ENCODE measurements at places on chromosomes 16 and 17.

- no peak for DNase-seq
Observed at GRCh38 chr16:79316004-79316458, 284.5 kb downstream of the MAF start.

- DNase-seq: no peak
Observed at GRCh38 chr16:76926595-76926994, 264.4 kb upstream of the MON1B start.

DNA sequence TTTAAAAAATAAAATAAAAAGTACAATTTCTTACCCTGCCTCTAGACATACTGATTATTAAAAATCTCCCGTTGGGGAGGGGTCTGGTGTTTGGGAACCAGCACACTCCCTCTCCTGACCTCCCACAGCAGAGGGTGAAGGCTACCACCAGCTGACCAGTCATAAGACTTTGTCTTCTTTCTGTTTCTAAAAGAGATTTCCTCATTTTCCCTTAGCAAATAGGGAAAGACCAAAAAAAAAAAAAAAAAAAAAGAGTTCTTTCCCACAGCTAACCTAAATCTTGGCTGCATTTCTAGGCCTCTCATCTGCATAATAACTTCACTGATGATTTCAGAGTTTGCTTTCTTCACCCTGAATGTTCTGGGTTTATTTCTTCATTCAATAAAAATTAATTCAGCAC is 30.3 kb downstream of the CDK5RAP3 start:
- DNase-seq: no peak

GRCh38 chr16:17228708-17229055 is 242.1 kb downstream of the XYLT1 start:
- DNase-seq: no peak

DNA sequence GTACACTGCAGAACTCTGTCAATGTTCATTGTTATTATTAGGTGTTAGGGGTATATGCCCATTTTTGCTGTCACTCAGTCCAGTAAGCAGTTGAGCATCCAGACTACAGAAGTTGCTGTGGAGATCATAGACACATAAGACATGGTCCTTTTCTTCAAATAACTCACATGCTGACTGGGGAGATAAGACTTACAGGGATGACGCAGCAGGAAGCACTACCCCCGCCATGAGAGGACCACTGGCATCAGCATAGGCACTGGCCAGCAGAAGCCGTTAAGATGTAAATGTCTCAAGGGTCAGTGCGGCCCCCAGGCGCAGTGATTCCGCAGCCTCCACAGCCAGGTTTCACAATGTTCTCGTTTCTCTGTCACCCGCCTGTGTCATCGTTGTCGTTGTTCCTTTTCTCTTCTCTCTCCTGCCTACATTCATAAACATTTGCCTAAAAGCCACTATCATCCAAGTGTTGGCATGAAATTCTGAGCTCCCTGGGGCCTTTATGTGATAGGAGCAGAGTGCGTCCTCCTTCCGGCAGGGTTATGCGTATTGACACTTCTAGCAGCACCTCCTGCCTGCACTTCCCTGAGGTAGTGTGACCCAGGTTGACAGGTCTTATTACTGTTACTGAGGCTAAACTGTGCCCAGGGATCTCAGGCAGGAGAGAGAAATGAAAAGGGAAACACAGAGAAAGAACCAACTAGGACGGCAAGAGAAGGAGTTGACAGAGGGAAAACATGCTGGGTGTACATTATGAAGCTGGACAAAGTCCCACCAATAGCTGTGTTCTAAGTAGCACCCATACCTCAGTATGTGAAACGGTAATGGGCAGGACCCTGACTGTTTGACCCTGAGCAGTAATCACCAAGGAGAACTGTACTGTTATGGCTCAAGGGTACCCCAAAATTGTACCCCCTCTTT is 17.9 kb downstream of the TANGO6 start:
- DNase-seq: no peak

- DNase-seq: no peak
Observed at GRCh38 chr16:46918905-46919792, 35.0 kb downstream of the GPT2 start.

DNA sequence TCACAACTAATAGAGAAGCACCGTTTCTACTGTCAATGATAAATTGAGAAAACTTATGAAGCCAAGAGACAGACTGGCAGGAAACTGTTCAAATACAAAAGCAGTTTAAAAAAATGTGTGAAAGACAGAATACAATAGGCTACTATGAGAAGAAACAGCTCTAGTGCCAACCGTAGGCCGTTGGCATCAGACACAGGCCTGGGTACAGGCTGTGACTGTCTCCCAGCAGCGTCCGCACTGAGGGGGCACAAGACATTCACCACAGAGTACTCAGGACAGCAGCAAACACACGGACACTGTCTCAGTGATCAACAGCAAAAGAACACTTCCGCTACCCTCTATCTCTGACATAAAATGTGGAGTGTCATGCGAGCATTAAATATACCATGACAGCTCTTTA is 7.8 kb upstream of the C1QBP start:
- no peak for DNase-seq

DNA sequence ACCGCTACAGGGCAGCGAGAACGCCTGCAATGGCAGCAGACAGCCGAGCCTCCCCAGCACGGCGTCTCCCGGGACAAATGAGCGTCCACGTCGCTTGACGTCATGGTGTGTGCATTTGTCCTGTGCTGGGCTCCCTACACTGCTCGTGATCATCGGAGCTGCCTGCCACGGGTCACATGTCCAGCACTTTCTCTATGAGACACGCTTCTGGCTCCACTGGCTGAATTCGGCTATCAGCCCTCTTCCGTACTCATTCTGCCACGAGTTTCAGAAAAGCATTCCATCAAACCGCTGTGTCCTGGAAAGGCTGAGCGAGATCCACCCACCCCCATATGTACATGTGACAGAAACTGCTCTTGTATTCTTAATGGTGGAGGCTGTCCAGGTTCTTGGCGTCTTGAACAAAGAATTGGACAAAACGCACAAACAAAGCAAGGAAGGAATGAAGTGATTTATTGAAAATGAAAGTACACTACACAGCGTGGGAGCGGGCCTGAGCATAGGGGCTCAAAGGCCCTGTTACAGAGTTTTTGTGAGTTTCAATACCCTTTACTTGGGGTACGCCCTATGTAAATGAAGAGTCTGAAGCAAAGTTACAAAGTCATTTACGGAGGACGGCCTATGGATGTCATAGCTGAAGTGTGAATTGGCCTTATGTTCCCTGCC is 28.5 kb upstream of the SHCBP1 start:
- no peak for DNase-seq

DNA sequence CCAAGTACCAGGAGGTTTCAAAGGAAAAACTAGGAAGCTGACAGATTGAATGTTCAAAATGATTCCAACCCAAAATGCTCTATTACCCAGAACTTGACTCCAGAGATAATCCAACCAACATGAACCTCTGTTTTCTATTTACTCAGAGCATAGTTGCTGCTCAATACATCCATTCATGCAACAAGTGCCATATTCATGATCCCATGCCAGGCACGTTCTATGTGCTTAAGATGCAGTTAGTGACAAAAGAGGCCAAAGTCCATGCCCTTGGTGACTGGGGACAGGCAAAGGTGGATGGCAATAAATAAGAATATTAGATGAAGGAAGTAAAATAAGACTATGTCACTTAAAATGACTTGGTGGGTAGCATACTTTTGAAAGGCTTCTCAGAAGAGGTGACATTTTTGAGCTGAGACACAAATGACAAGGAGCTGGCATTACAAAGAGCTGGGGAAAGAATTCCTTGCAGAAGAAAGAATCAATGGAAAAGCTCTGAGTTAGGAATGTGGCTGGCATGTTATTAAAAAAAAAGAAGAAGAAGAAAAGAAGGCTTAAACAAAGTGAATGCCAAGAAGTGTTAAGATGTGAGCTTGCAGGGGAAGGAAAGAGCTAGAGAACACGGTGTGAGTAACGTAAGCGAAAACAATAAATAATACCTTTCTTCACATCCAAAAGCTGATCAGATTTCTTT is 34.5 kb downstream of the TOX3 start:
- no peak for DNase-seq

GRCh38 chr17:983921-984320 is 4.3 kb upstream of the NXN start:
- no peak for DNase-seq

DNA sequence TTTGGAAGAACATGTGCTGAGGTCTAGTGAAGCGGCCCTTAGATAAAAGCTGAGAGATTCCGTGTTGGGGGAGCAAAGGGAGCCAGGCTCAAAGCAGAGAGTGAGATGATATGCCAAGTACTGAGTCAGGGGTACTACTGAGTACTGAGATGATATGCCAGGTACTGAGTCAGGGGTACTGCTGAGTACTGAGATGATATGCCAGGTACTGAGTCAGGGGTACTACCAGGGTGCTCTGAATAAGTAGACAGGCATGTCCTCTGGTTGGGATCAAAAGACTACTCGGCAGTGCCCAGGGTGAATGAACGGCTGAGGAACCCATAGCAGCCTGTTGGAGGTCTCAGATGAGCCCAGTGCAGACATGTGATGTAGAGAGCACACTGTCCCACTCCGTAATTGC is 239.0 kb downstream of the SOX9 start:
- DNase-seq: no peak

DNA sequence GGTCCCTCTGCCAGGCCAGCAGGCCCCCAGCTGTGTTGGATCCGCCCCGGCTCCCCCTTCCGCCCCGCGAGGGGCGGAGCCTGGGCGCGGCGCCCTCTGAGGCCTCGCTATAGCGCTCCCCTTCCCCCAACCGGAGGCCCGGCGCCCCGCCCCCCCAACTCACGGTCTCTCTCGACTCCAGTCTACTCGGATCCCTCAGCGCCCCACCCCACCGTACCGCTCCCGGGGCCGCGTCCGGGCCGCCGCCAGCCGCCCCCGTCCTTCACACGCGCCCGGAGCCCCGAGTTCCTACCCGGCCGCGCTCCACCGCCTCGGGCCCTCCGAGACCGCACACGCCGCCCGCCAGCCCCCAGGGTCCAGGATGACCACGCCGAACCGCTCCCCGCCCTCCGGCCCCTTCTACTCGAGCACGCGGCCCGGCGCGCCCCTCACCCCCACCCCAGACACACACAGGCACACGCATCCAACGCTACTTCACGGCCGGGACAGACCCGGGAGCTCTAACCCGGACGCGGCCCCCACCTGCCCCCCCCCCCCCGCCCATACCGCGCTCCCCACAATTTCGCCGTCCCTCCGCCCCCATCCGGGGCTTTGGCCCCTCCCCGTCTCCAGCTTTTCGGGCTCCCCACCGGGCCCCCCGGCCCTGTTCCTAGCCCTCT is 1.4 kb downstream of the PHF23 start:
- no peak for DNase-seq

- DNase-seq: no peak
Observed at GRCh38 chr16:78773706-78774105, 674.3 kb downstream of the WWOX start.

- no peak for DNase-seq
Observed at GRCh38 chr17:40315206-40315605, 6.2 kb downstream of the RARA start.

GRCh38 chr16:51820176-51820575 is 669.1 kb upstream of the SALL1 start:
- DNase-seq: no peak

DNA sequence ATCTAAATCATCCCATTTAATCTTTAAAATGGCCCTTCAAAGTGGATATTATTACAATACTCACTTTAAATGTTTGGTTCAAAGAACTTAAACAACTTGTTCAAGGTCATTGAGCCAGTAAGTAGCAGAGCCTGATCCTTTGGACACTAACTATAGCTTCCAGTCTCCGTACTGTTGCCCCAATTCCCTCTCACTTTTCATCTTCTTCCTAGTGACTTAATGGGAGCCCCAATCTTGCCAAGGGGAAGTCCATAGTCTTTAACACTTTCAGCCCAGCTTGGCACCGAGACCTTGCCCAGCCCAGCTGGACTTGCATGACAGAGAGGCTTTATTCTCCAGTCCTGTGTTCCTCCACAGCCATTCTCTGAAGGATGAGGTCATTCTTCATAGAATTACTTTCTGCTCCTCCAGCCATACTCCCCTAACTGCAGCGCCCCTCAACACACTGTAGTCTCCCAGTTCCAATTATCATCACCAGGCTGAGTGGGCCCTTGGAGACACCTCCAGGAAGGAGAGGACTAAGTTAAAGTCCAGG is 49.2 kb upstream of the NLK start:
- no peak for DNase-seq

GRCh38 chr17:46092991-46093390 is 93.9 kb downstream of the STH start:
- no peak for DNase-seq

DNA sequence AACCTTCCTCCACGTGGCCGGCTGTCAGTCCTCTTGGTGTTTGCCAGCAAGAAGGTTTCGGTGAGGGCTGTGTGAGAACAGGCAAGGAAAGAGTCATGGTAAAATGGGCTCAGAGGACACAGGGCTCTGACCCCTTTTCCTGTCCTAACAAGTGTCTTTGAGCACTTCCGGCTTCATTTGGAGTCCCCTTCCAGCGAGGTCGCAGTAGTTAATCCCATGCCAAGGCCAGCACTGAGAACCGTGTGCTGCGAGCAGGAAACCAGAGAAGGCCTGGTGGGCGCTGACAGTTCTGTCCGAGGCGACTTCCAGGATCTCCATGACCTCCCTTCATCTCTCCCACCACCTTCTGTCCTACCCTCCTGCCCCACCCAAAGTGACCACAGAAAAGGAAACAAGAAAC is 168.1 kb downstream of the ZFHX3 start:
- no peak for DNase-seq

DNA sequence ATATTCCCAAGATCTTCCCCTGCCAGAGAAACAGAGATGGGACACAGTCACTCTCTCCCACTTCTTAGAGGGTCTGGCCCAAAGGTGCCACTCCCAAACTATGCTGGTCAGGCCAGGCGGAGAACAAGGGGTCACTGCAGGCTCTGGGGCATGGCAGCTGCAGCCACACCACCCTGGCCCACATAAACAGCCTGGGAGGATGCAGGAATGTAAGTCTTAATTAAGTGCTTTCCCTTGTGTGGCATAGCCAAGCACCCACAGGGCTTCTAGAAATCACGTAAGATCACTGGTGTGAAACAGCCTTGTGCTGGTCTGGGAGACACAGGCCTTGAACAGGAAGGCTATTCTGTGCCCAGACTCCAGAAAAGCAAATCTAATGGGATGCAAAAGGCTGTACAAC is 31.5 kb downstream of the ABCC12 start:
- no peak for DNase-seq

DNA sequence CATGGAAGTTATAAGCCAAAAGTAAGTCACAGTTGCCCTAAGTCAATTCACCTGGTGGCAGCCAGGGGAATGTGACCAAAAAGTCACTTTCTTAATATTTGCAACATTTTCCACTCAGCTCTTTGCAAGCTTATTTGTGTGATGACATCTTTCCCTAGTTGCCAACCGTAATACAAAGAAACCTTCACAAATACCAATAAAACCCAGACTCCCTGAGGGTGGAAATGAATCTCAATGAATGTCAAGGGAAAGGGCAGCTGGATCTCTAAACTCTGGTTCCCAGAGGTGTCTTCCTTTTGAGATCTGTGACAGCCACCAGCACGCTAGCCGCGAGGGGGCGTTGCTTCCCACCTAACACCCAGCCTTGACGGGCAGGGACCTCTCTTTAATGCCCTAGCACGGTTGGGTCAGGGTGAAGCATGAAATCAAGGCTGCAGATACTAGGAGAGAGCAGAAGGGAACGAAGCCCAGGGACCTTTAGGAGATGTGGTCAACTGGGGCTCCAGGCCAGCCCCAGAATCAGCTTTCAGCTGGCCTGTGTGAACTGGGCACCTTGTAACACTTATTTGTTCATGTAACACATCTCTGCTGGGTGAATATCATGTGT is 82.2 kb downstream of the CMC2 start:
- no peak for DNase-seq

GRCh38 chr16:85991856-85992255 is 92.9 kb downstream of the IRF8 start:
- DNase-seq: no peak

GRCh38 chr16:67208154-67208896 is 9.4 kb downstream of the ELMO3 start:
- no peak for DNase-seq

- no peak for DNase-seq
Observed at GRCh38 chr16:28984619-28985135, at the start of gene LAT. Gene LAT (plus strand): TSS chr16:28985052. CDS start chr16:28985418, 366 bp downstream.
